Bronchial epithelial cell (primary cell): ENCODE measurements at places on chromosomes 4 and X. TPM values are rescaled to one million over a fixed set of nuclear protein-coding genes. Genes with fewer than 3 reads are reported as not detected.

DNA sequence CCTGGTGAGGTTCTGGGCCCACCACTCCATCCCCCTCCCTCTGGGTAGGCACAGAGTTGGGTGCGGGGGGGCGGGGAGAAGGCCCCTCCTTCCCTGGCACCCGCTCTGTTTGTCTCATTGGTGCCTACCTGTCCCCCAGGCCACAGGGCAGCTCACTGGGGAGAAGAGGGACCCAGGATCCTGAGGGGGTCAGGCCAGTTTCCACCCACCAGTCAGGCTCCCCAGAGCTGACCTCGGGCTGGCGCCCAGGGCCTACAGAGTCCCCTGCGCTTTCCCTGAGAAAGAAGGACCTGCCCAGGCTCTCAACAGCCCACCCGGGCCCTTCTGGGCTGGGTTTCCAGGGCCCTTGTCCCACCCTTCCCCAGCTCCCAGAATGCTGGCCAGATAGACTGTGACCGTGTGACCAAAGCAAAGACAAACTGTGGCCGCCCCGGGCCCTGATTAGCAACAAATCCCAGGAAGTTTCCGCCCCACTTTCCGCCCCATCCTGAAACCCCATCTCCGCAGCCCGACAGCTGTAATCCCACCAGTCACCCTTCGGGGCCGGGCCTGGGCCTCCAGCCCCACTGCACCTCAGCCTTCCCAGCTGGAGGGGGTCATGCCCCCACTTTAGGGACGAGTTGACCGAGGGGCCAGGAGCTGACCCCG is 33.8 kb upstream of the FGFR3 start:
- no peak for DNase-seq

- DNase-seq, result no peak
Observed at GRCh38 chrX:1112321-1112720, 100.1 kb downstream of the CRLF2 start.

- DNase-seq, result no peak
Observed at GRCh38 chr4:144750348-144750747, 104.4 kb downstream of the HHIP start.

DNA sequence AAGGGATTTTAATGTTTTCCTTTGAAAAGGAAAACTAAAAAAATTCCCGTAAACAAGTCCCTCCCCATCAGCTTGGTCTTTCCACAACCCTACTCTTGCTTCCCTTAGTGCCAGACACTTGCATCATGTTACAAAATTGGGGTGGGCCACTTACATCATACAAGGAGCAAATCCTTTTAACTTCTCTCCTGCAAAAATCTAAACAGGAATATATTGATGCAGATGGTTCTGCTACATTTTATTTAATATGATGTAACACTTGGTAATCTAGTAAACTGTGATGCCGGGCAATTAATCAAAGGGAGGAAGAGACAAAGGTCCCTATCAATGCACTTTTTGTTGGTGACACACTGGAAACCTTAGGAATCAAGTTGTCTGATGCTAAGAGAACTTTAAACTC is 125.3 kb downstream of the UBE2K start:
- no peak for DNase-seq

- DNase-seq, result no peak
Observed at GRCh38 chrX:64447207-64447606, 52.0 kb upstream of the MTMR8 start.

TCEAL3 gene
- total RNA-seq, result 3.7 and 8.4 TPM in 2 replicates

DNA sequence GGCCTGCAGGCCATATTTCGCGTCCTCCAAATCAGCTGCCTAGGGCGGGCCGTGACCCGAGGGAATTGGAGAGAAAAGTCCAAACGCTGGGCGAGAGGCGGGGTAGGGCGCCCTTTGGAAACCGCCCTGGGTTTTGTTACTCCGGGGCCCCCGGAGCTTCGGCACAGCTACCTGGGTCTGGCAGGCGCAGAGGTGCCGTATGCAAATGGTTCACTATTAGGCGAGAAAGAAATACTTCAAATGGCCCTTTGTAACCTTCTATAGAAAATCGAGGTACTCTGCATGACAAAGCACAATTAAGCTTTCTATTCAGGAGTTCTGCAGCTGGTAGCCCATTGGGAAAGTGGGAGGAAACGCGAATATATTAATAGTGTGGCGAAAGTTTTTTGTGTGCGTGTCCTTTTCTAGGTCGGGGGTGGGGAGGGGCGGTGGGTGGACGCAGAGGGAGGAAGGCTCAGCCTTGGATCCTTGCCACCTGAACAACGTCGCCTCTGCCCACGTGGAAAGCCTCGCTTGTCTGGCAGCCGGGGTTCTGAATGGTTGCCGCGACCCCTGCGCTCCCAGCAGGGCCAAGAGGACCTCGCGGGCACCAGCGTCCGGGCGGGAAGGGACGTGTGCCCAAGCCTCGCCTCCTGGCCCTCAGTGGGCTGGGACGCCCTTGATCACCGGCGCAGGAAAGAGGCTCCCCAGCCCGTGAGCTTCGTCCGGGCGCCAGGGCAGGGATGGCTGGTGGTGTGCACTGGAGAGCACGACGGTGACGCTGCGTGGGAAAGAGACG is 9.5 kb downstream of the GSX2 start:
- DNase-seq, result no peak

GRCh38 chrX:568311-568710 is 62.3 kb upstream of the SHOX start:
- no peak for DNase-seq

MAOA gene
- total RNA-seq, result 126 and 137 TPM in 2 replicates
